ENCODE measurements at places on chromosomes 6 and 20.

DNA sequence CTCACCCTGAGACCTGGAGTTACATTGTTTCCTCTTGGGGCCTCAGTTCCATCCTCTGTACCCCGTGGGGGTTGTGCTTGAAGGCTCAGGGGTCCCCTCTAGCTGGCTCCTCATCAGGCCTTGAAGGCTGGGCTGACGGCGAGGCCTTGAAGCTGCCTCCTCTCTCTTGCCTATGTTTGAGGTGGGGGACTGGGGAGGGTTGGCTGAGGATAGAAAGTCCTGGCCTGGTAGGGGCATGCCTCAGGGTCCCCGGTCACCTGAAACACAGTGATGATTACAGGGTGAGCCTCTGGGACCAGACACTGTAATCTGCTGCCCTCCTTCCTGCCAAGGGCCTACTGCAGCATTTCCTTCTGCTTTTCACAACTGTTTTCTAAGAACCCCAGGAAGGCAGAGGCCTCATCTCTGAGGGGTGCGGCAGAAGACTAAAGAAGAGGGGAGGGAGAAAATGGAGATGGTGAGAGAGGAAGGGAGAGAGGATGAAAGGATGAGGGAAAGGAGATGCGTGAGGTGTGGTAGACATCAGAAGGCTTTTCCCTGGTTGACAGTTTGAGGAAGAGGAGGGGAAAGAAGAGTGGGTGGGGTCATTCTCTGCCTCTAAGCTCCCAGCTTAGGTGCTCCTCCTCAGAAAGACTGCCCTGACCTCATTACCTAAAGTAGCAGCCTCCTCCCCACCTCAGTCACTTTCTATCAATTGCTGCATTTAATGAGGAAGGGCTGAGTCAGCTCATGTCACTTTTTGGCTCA is 29.7 kb downstream of the VEGFA start:
- no peak for DNase-seq

GRCh38 chr6:144547409-144547808 is 262.3 kb downstream of the UTRN start:
- DNase-seq, result no peak

DNA sequence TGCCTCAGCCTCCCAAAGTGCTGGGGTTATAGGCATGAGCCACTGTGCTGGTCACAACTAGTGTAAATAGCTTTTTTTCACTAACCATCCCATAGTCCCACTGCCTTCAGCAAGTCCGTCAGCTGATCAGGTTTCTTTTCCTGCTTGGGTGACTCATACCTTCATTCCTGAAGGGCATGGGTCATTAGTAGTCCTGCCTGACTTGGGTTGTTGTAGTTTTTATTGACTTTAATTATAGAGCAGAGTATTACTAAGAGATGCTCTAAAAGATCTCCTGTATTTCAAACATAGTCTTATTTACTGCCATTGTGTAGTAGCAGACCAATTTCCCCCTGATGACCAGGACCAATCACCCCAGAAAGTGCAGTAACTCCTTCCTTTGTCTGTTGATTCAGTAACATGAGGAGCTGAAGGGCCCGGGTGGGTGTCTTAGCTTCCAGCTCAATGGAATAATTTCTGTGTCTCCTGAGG is 25.8 kb downstream of the HLA-C start:
- DNase-seq, result no peak

DNA sequence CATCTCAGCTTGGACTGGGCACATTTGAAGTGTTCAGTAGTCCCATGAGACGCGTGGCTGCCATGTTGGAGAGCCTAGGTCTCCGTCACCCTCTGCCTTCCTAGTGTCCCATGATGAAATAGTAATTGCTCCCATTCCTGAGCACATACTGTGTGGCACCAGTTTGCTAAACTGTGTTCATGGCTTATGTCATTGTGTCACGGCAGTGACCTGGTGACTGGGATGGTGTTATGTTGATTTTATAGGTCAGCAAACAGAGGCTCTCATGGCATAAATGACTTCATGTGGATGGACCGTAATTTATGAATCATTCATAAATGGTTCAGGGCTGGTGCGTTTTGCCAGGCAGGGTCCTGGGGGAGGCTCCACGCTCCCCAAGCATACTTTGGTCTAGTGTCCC is 3.8 kb downstream of the BCAS4 start:
- DNase-seq, result no peak

DNA sequence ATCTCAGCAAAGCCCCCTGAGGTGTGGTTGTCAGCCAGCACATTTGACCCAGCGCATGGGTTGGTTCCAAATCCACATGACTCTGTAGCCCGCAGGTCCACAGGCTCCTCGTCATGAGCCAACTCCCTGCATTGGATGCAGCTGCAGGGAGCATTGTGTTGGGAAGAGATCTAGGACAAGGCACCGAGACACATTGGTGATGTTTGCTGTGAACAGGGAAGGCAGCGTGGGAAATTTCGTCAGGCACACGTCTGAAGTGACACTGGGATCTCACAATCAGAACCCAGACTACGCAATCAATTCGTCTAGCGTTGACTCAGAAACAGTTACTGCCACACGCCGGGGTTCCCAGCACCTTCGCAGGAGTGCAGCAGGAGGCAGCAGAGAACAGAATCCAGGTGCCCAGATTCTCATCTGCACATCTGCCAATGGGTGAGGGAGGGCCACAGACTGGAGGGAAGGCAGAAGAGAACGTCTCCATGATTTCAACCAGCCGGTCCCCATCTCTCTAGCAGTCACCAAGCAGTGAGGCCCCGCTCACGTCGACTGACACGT is 177.0 kb downstream of the TTLL2 start:
- DNase-seq, result no peak

- DNase-seq, result no peak
These were observed 43.4 kb downstream of the SPDEF start for GRCh38 chr6:34512738-34513115.

- no peak for DNase-seq
These were observed 21.1 kb downstream of the TAF4 start for GRCh38 chr20:62044631-62045030.

DNA sequence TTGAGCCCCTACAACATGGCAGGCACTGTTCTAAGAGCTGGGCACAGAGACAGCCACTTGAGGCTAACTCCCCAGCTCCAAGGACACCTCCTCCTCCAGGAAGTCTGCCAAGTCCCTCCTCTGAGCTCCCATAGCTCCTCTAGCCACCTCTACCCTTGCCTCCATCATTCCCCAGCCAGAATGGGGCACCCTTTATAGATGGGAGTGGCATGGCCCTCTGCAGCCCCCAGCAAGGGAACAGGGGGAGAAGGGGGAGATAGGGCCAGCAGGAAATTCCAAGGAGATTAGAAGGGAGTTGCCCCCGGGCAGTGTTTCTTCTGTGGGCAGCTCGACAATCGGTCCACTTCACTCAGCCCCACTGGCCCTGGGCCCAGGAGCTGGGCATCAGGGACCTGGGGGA is 19.7 kb upstream of the TLDC2 start:
- DNase-seq, result no peak

- no peak for DNase-seq
These were observed 48.0 kb downstream of the VAPB start for GRCh38 chr20:58436868-58437645.

- DNase-seq, result no peak
These were observed 7.4 kb upstream of the BPIFA3 start for GRCh38 chr20:33209789-33210188.

- no peak for DNase-seq
These were observed 74.1 kb downstream of the TRDN start for GRCh38 chr6:123562677-123563076.

GRCh38 chr6:146433881-146434731 is 109.5 kb upstream of the RAB32 start:
- DNase-seq, result no peak

Data from SHP77 (cell line).